M059J (cell line): ENCODE measurements at places on chromosomes 4 and X.

DNA sequence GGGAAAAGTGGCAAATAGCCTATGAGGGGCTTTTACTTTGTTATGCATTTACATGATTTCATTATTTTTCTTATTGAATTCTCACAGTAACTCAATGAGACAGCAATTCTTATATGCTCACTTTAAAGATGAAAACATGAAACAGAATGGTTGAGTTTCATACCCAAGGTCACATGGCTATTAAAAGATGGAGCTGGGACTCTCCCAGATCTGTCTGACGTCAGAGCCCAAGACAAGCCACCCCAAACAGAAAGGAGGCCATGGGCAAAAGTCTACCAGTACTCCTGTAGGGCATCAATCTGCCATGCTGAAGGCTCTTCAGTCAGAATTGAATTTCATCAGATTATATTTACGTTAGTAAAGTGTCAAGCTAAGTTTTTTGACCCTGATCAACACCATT, 13.2 kb downstream of the HSD17B11 start:
- DNase-seq, result no peak

DNA sequence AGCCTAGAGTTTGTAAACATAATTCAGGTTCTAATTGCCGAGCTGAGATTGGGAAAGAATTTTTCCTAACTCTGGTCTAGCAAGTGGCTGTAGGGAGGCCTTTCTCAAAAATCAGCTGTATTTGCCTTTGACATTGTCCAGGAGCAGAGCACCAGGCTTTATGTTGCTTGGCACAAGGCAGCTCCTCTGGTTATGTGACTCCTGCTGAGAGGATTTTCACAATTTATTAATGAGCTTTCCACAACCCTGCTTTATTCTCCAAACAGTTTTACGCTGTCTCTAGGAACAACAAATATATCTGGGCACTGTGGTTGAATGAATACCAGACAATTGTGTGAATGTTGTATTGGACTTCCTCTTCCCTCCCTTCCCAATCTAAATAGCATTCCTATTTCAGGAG, 14.9 kb downstream of the LSM6 start:
- no peak for DNase-seq

DNA sequence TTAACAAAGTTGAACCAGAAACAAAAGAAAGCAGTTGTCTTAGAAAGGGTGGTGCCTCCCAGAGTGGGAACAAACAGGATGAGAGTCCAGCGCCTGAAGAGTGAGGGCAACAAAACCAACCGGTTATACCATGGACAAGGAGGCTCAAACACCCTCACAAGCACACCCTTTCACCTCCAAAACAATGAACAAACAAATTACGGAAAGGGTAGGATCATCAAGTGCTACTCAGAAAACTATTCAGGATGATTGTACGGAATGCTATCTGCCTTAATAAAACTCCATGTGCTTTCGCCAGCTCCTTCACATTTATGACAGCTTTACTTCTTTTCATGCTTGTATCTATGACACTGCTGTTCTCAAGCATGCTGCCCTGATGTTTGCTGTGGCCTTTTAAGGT, 26.8 kb downstream of the SLC39A8 start:
- DNase-seq, result no peak

GRCh38 chr4:174119051-174119450, 164.4 kb downstream of the FBXO8 start:
- peak; percentile 72 for DNase-seq

GRCh38 chrX:124488412-124489161, 142.2 kb downstream of the SH2D1A start:
- no peak for DNase-seq

DNA sequence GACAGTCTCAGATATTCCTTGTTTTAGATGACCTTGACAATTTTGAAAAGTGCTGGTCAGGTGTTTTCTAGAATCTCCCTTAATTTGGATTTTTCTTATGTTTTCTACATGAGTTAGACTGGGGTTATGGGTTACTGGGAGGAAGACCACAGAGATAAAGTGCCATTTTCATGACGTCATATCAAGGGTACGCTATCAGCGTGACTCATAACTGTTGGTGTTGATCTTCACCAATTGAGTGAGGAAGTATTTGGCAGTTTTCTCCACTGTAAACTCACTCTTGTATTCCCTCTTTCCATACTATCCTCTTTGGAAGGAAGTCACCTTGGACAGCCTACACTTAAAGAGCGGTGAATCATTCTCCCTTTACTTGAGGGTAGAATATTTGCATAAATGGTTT, 56.9 kb downstream of the MAGEC1 start:
- peak; percentile 38 for DNase-seq

GRCh38 chrX:16305187-16305586, 137.9 kb downstream of the MAGEB17 start:
- DNase-seq, result no peak

- DNase-seq, result no peak
Measured at GRCh38 chrX:17654116-17654515, 83.2 kb upstream of the SCML1 start.

GRCh38 chrX:21939906-21940305, 603 bp upstream of the SMS start:
- no peak for DNase-seq

DNA sequence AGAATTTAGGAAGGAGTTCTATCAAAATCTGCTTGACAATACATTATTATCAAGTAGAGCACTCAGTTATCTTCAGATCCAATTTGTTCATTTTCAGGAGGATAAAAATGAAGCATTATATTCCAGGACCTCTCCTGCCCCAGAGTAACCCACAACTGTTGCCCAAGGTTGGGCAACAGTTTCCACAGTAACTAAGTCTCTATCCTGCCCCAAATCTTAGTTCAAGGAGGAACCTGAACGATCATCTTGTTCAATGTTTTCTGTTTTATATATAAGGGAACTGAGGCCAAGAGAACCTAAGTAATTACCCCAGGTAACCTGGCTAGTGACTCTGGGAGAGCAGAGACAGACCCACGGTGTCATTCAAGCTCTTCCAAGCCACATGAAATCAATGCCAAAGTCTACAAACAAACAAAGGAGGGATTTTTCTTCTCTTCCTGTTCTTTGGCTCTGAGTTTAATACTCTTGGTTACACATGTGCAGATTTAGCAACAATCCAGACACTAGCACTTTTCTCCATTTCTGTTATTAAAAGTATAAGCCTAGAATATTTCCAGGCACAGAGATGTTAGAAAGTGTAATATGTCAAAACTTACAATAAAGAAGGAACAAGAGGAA, 105.6 kb downstream of the C4orf51 start:
- DNase-seq, result no peak
